IMR-90 (cell line): ENCODE measurements at places on chromosomes 7 and 10. TPM values are rescaled to one million over a fixed set of nuclear protein-coding genes. Genes with fewer than 3 reads are reported as not detected.

Gene ATP6V0A4
- under 0.01 and 0.18 TPM in 2 replicates for total RNA-seq

Gene NEURL1
- total RNA-seq, result 0.28 and 0.36 TPM in 2 replicates

Gene GIMAP1
- not detected in 2 replicates for total RNA-seq

Gene UPK3B
- not detected in 2 replicates for total RNA-seq

Gene TLL2
- total RNA-seq, result under 0.01 TPM in 2 replicates

Gene FZD8
- total RNA-seq, result 3.6 and 4.4 TPM in 2 replicates

Gene TDRD1
- not detected in 2 replicates for total RNA-seq

Gene HTR7
- total RNA-seq, result 0.56 and 0.72 TPM in 2 replicates

Gene MCM10
- total RNA-seq, result 11.8 and 14.4 TPM in 2 replicates

Gene NYAP1
- total RNA-seq, result 0.18 and 0.28 TPM in 2 replicates

Gene MEOX2
- under 0.01 TPM in 1 of 2 replicates, not detected in the other for total RNA-seq

Gene CAMK2B
- 0.18 and 0.28 TPM in 2 replicates for total RNA-seq

Gene SPACDR
- 0.54 and 1.1 TPM in 2 replicates for total RNA-seq

Gene GNB2
- total RNA-seq, result 62.0 and 67.5 TPM in 2 replicates

Gene TWIST1
- 5.4 and 18.6 TPM in 2 replicates for total RNA-seq

Gene MMD2
- total RNA-seq, result not detected in 2 replicates

Gene CLDN3
- total RNA-seq, result 0.18 TPM in 1 of 2 replicates, not detected in the other

Gene NACAD
- 0.54 and 0.56 TPM in 2 replicates for total RNA-seq

Gene CREB3L2
- total RNA-seq, result 35.8 and 42.3 TPM in 2 replicates

Gene CFAP46
- 1.3 and 1.7 TPM in 2 replicates for total RNA-seq

Gene PIK3CG
- under 0.01 TPM in 2 replicates for total RNA-seq

Gene ZDHHC16
- 51.7 and 64.0 TPM in 2 replicates for total RNA-seq
